Heart right ventricle (tissue), 16 donors: ENCODE measurements at places on chromosomes 4 and X.

DNA sequence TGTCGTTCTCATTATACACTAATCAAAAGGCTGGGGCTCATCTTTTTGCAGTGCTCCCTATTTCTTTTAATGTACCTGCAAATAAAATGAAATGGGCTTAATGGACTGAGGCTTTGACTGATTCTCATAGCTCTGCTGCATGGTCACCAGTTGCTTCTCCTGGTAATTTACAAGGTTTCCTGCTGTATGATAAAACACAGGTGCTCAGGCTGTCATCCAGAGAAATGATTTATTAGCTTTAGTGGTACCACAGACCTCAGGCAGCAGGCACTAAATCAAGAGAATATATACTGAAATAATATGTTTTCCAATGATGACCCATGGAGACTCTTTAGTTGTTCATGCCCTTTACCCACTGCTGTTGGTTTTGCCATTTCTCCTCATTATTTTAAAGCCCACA, 137.7 kb downstream of the C4orf33 start:
- DNase-seq = no peak

GRCh38 chr4:91622925-91623602, 680.7 kb upstream of the GRID2 start:
- no peak for DNase-seq

- no peak for DNase-seq
These were observed 587.3 kb downstream of the TMA16 start for GRCh38 chr4:164081801-164082200.

- DNase-seq = no peak
These were observed 1135.7 kb upstream of the AGA start for GRCh38 chr4:178577933-178578332.

DNA sequence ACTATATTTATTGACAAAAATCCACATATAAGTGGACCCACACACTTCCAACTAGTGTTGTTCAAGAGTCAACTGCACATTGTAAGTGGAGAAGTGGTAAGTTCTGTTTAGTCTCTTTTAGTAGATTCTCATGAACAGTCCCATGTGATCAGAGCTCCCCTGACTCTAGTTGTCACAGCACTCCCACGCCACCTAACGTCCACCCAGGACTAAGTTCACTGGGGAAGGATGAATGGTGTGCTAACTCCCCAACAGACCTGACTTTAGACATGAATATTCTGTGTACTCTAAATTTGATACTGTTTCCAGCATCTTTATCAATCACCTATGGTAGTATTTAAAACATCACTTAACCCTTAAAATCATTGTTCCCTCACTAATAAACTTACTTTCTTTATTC, 59.8 kb downstream of the PACRGL start:
- no peak for DNase-seq

DNA sequence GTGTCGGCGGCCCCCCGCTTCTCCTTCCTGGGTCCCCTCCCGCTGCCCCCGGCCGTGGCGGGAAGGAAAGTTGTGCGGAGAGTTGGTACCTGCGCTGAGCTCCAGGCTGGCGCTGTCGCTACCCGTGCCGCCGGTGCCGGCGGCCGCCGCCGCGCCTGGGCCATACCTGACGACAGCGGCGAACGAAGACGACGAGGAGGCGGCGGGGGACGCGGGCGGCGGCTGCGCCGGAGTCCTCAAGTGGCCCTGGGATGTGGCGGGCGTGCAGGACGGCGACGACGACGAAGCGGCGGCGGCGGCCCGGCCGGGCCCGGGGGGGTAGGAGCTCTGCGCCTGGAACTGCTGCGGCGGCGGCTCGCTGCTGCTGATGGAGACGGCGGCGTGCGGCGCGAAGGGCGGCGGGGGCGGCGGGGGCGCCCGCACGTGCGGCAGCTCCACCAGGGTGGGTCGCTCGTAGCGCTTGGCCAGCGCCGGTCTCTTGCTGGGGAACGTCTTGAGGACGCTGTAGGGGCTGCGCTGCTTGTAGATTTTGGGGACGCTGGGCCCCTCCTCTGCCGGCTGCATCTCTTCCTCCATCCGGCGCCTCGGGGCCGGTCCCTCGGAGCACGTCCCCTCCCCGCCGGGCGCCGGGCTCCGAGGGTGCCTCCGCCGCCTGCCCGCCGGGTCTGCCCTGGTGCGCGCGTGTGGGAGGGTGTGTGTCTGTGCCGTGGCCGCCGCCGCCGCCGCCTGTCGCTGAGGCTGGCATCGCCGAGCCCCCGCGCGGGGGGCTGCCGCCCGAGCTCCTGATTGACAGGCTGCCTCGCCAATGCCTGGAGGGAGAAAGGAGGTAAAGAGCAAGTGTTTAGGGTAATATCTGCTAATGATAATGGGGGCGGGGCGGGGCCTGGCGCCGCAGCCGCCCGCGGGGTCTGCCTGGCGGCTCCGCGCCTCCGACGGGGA, 618 bp downstream of the BEND4 start:
- no peak for DNase-seq

GRCh38 chrX:40952855-40953254, 132.4 kb upstream of the USP9X start:
- no peak for DNase-seq

GRCh38 chr4:25088093-25088952, 57.6 kb upstream of the LGI2 start:
- DNase-seq = peak; percentile 53

DNA sequence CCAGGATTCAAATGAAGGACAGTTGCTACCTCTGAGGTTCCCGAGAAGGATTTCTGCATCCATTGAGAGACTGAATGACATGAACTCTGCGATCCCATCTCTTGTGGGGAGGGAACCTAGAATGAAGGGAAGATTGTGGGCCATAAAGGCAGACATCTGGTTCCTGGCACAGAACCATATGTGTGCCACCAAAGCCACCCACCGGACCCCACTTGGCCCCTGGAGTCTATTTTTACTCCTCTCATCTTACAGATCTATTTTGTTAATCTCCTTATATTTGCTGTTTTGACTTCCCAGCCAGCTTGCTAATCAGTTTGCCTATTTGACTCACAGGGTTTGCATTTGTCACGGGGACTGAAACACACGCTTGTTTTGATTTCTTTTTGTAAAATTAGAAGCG, 7.3 kb downstream of the SOD3 start:
- no peak for DNase-seq

GRCh38 chr4:151409470-151410313, 716 bp downstream of the FHIP1A start:
- peak; percentile 21 for DNase-seq

- DNase-seq = peak; percentile 9
These were observed 4.1 kb downstream of the MSANTD1 start for GRCh38 chr4:3252831-3253641.

DNA sequence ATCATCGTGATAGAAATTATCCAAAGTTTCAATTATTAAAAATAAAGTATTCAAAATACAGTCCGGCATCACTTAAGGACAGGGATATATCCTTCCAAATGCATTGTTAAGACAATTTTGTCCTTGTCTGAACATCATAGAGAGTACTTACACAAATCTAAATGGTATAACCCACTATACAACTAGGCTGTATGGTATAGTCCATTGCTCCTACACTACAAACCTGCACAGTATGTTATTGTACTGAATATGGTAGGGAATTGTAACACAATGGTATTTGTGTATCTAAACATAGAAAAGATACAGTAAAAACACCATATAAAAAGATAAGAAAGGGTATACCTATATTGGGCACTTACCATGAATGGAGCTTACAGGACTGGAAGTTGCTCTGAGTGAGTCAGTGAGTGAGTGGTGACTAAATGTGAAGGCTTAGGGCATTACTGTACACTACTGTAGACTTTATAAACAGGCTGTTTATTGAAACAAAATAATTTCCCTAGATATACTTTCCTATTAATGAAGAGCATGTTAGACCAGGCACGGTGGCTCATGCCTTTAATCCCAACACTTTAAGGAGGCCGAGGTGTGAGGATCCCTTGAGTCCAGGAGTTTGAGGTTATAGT, 44.8 kb upstream of the PTPN13 start:
- no peak for DNase-seq

DNA sequence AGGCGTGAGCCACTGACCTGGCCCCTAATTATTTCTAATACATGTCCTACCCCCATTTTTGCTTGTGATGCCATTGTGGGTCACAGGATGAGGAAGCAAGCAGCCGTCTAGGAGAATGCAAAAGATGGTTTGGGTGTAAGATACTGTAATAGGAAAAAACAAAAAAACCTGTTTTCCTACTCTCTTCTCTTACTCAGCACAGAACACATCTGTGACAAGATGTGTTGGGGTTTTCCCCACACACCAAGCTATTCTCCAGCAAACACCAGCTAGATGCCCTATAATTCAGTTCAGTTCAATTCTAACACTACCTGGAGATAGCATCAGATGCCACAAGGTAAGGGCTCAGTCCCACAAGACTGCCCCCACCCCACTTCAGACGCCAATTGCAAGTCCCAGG, 15.3 kb upstream of the HPRT1 start:
- no peak for DNase-seq

GRCh38 chr4:185165605-185166063, 22.6 kb downstream of the SLC25A4 start:
- DNase-seq = no peak

DNA sequence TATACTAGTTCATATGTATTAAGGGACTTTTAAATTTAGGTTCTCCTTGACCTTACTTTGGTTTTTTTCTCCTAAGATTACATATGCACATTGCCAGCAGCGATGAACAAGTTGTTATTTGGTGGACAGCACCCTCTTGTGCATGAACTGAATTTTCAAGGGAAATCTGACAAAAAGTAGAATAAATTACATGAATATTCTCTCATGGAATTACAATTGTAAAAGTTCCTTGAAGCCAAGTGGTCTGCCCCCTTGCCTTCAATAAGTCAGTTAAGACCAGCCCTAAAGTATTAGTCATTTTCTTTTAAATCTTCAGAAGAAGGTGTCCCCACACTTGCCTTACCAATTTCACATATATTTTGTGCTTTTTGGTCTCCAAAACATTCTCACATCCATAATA, 30.7 kb upstream of the SMARCA5 start:
- DNase-seq = no peak

- DNase-seq = no peak
These were observed 616 bp downstream of the MAML3 start for GRCh38 chr4:140153419-140153717.

- DNase-seq = peak; percentile 12
These were observed 4.8 kb upstream of the DAPP1 start for GRCh38 chr4:99811850-99812249.

- DNase-seq = no peak
These were observed 6.2 kb downstream of the AADAT start for GRCh38 chr4:170083541-170083940.

- DNase-seq = peak; percentile 13
These were observed 170.7 kb upstream of the ZCCHC13 start for GRCh38 chrX:74133156-74133796.

GRCh38 chr4:163693776-163694175, 199.3 kb downstream of the TMA16 start:
- DNase-seq = no peak

GRCh38 chr4:10963958-10964703, 279.6 kb upstream of the CLNK start:
- DNase-seq = no peak

GRCh38 chr4:30094887-30095286, 625.3 kb upstream of the PCDH7 start:
- DNase-seq = no peak

GRCh38 chr4:145196747-145197146, 16.4 kb upstream of the OTUD4 start:
- no peak for DNase-seq

DNA sequence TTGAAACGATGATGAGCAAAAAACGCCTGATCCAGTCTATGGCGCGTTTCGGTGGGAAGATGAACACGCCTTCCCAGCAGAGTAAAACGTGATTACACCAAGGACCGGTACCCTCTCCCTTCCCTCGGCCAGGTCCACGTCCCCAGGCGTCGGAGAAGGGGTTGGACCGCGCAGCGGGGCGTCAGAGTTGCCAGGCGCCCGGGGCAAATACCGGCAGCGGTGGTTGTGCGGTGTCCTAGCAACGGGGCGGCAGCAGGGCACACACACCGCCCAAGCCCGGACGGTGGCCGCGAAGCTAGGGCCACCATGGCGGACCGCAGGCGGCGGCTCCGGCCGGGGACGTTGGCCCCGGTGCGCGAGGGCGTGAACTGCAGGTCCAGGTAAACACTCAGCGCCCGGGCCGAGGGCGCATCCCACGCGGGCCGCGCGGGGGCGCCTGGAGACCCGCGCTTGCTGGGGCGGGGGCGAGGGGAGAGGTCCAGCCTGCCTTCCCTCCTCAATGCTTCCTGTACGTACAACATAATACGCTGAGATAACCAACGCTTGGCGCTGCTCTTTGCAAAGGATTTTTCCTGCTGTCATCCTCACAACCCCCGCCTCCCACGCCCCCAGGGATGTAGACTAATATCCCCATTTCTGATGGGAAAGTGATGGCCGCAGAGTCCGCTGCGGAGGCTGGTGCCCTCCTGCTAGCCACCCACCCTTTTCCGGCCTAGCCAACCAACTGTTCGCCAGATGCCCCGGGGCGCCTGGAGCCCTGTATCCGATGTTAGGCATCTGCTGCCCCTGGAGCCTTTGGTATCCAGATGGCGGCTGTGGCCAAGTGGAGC, at the start of gene FAM47E:
TSS of gene FAM47E (plus strand) at position 281 of the 830 bp plus-strand sequence. CDS start at position 307, 26 bp downstream.
- DNase-seq = peak; percentile 72

DNA sequence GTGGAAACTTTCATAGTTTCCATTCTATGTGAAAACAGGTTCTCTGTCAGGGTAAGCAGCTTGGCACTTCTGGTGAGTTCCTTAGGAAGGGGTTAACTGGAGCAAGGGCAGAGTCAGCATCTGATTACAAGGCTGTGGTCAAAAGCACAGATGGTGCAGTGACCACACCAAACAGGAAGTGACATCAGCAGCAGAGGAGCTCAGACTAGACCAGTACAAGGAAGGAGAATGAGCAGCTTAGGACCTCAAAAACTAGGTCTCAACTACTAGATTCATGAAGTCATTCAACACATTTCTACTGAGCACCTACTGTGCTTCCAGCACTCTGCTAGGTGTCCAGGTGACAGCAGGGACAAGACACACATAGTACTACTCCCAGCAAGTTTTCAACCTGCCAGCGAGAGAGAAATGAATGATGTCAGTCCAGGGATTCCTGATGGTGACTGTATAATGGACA, 130.2 kb downstream of the AMELX start:
- DNase-seq = no peak

DNA sequence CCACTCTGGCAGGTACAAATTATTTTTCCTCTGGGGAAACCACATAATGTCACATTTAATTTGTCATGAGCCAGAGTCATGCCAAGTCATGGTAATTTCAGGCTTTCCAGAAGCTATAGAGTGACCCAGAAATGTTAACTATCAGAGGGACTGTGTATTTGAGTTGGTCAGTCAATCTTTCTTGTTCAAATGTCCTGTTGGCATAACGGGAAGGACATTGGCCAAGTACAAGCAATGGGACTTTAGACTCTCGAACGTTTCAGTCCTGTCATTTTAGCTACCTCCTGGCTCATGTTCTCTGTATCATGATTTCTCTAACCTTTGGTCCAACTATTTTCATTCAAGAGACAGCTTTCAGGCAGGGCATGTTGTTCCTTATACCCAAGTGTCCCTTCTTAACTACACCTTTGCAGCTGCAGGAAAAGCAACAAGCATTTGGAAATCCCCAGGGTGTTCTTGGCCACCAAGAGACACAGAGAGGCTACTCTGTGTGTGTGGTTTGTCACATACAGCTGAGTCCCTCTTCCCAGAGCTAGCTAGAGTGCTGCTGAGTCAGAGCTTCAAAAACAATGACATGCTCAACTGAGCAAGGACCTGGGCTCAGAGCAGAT, 142.6 kb downstream of the EGF start:
- DNase-seq = no peak

- no peak for DNase-seq
These were observed 98.9 kb upstream of the NPFFR2 start for GRCh38 chr4:71932941-71933340.
